ENCODE measurements at places on chromosomes 7 and 10. TPM values are rescaled to one million over a fixed set of nuclear protein-coding genes. Genes with fewer than 3 reads are reported as not detected.

DNA sequence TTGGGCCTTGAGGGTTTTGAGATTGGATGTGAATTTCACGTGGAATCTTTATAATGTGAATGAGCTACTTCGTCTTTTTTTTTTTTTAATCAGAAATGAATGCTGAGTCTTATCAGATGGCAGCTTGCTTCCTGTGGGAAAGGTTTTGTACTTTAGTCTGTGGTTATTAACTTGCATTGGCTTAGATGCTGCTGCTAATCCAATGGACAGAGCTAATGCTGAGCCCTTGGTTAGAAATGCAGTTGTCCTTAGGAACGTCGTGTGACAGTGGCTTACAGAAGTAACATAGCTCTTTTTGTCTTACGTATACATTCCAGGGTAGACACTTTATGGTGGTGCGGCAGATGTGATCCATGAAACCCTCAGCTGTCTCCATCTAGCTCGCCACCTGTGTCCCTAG lies 32.8 kb downstream of the ADCY1 start:
- DNase-seq: no peak
- H3K4me3 ChIP-seq: no peak overlapping the region
- no peaks in the 10 kb centered on the region for H3K36me3 ChIP-seq

DNA sequence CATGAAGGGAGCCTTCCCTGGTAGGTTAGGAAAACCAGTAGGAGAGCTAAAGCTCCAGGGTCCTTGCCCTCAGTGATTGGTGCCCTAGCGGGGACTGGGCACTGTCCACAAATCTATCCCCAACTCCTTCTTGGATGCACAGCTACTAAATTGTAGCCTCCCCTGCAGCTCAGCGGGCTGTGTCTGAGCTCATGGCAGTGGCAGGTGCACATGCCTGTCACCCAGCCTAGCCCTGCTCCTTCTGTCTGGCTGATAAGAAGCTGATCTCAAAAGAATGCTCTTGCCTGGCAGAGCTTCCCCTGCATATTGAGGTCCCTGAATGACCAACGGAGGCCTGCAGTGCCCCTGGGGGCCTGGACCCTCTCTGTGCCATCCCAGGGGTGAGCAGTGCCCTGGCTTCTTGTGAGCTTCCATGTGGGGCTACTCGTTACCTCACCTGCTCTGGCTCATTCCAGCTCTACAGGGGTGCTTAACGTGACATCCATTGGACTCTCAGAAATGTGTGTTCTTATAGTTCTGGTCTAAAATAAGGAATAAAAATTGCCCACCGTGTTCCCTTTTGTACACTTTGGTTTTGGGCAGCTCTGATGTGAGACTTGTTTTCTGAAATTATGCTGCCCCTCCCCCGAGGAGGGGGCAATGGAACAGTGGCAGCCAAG lies 59.8 kb upstream of the ANTXRL start:
- no peaks in the 10 kb centered on the region for H3K36me3 ChIP-seq
- H3K4me1 ChIP-seq: peaks cover 9% of the 10 kb centered on the region
- no peaks in the 10 kb centered on the region for H3K27me3 ChIP-seq
- peak; percentile 45 for DNase-seq
- no peak overlapping the region for H3K27ac ChIP-seq

DNA sequence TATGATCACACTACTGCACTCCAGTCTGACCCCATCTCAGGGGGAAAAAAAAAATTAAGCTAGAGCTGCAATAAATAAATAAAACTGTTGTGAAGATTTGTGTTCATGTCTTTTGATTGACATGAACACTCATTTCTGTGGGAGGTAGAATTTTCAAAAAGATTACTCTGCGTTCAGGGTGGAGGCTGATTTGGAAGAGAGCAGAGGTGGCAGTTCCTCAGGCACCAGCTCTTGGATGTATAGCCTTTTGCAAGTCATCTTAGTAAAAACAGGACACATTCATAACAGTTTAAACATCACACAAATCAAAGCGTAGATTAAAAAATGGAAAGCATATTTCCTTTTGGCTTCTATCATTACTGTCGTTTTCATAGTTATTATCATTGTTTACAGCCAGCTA lies 243.5 kb upstream of the LRGUK start:
- H3K27ac ChIP-seq: no peak overlapping the region
- no peaks in the 10 kb centered on the region for H3K36me3 ChIP-seq
- H3K4me1 ChIP-seq: no peaks in the 10 kb centered on the region
- no peak overlapping the region for H3K4me3 ChIP-seq
- DNase-seq: no peak

DNA sequence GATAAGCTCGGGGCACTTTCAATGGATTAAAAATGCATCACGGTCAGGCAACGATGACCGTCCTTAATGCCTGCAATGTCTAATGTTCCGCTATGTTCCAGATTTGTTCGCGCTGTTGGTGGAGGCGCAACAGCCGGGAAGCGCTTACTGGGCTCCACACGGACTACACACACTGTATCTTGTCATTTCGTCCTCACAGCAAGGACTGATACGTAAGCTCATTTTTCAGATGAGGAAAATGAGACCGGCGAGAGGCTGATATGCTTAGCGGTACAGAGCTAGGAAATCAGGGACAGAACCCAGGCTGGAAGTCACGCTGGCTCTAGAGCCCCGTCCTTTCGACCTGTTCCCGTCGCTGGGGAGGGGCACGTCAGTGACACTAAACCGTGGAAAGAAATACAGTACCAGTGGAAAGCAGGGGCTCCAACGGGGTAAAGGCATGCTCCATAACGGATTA lies 670 bp downstream of the TPK1 start:
- peak overlapping the region; percentile 88 for H3K4me3 ChIP-seq
- no peaks in the 10 kb centered on the region for H3K27me3 ChIP-seq
- H3K36me3 ChIP-seq: no peaks in the 10 kb centered on the region
- no peak overlapping the region for H3K27ac ChIP-seq
- peaks cover 3% of the 10 kb centered on the region for H3K4me1 ChIP-seq

GPR15LG gene
- not detected for total RNA-seq

DNA sequence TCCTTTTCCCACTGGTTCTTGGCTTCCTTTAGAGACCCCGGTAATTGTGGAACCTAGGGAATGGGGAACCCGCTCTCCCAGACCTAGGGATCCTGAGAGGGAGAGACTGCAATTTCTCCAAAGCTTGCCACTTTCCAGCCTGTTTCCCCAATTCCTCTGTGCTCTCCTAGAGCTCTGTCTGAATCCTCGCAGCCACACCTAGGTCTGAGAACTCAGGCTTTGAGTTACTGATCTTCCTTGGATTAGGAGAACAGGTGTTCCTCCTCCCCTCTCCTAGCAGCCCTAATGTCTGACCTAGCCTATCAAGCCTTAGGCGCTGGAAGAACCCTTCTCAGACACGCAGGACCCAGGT lies 20.0 kb downstream of the WNT8B start:
- no peak overlapping the region for H3K27ac ChIP-seq
- no peaks in the 10 kb centered on the region for H3K36me3 ChIP-seq
- no peak for DNase-seq
- H3K27me3 ChIP-seq: peaks cover 71% of the 10 kb centered on the region
- peaks cover 18% of the 10 kb centered on the region for H3K4me1 ChIP-seq
- peak overlapping the region; percentile 48 for H3K4me3 ChIP-seq

GRCh38 chr7:80722616-80723195 lies 84.3 kb downstream of the CD36 start:
- no peak for DNase-seq
- no peak overlapping the region for H3K4me3 ChIP-seq
- H3K36me3 ChIP-seq: no peaks in the 10 kb centered on the region
- H3K4me1 ChIP-seq: no peaks in the 10 kb centered on the region
- no peak overlapping the region for H3K27ac ChIP-seq

DNA sequence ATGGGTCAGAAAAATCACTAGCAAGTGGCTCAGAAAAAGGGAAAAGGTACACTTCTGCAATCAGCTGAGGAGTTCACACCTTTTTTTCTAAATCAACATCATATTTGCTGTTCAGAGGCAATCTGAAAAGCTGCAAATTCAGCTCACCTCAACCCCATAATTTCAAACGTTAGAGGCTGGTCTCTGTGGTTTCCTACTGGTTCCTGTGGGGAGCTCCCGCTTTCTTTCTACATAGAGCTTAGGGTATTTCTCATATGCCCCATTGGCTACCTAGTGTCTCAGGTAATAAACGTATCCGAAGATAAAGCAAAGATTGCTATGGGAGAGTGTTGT lies 5.2 kb upstream of the ZNF22 start:
- no peak overlapping the region for H3K4me3 ChIP-seq
- peaks cover 4% of the 10 kb centered on the region for H3K27me3 ChIP-seq
- peaks cover 17% of the 10 kb centered on the region for H3K4me1 ChIP-seq

GRCh38 chr10:80471001-80471400 lies 16.9 kb downstream of the TSPAN14 start:
- H3K36me3 ChIP-seq: no peaks in the 10 kb centered on the region
- H3K4me1 ChIP-seq: peaks cover 18% of the 10 kb centered on the region
- H3K27ac ChIP-seq: no peak overlapping the region
